ENCODE measurements at places on chromosomes 2 and 18.

DNA sequence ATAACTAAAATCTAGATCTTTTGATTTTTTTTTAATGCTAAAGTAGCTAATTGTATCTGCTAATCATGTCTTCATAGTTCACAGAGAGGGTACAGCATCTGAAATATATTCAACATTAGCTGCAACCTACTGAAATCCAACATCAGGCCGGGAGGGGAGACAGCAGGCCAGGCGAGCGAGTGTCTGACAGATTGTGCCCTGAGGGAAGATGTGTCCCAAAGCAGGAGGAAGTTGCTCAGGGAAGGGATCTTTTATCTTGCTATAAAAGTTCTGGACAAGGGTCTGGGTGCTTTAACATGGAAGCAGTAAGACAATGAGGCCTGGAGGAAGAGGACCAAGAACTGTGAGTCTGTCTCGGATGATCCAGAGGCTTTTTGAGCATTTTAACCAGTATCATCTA, 274.1 kb downstream of the AFF3 start:
- DNase-seq, result no peak

DNA sequence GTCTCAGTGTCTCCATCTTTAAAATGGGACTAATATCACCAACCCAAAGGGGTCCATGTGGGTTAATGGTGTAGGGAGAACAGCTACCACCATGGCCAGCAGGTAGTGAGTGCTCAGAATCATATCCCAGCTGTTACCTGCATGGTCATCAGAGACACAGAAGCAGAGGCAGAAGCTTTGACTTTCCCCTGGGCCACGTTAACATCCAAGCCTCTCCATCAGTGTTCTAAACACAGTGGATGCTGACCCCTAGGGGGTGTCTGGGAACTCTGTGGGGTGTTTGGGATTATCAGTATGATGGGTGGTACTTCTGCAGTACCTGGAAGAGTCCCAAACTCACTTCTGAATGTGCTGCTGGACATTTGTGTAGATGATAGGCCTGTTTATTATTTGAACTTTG, 93.6 kb downstream of the GYPC start:
- peak; percentile 31 for DNase-seq

GRCh38 chr2:233092432-233093165, 32.5 kb downstream of the INPP5D start:
- DNase-seq, result no peak

DNA sequence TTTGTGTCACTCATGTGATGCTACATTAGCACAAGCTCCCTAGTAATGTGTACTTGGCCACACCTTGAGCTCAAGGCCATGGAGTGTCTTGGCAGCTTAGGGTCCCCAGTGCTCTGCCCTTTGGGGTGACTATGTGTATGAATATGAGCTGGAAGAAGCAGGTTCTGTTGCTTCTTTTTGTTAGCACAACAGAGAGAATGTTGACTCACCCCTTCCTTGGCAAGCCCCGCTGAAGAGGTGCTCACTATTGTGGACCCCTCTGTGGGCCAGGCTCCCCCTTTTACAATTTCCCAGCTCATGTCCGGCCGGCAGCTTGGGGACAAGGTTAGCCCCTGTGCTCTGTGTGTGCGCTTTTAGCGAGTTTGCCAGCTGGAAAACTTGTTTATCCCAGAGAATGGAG, 48.1 kb downstream of the DGKD start:
- no peak for DNase-seq

DNA sequence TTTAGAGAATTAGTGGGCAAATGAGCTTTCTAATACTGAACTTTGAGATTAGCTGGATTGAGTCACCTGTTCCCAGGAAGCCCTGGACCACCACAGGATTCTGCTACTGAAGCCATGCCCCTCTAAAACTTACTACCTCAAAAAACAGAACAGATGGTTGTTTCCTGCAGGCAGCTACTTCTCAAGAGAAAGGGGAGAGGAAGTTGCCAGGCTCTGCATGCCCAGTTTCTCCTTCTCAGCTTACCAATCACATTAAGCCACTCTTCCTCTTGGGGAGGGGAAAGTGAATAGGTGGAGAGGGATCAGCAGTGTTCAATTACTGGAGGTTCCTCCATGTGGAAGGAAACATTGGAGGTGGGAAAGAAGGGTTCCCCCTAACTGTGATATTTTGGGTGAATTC, 24.9 kb upstream of the C1GALT1C1L start:
- DNase-seq, result no peak

- DNase-seq, result no peak
These were observed 98.3 kb upstream of the TMEM17 start for GRCh38 chr2:62604336-62604735.

- peak; percentile 43 for DNase-seq
These were observed 215.7 kb downstream of the MCFD2 start for GRCh38 chr2:46699934-46700256.

- no peak for DNase-seq
These were observed 1.6 kb downstream of the PRKAG3 start for GRCh38 chr2:218829868-218830451.

- no peak for DNase-seq
These were observed 197.9 kb downstream of the SH3BP4 start for GRCh38 chr2:235149736-235150135.

GRCh38 chr18:50662177-50662576, 102.3 kb downstream of the MAPK4 start:
- peak; percentile 81 for DNase-seq

- no peak for DNase-seq
These were observed 14.9 kb downstream of the ATOH8 start for GRCh38 chr2:85768713-85769112.

DNA sequence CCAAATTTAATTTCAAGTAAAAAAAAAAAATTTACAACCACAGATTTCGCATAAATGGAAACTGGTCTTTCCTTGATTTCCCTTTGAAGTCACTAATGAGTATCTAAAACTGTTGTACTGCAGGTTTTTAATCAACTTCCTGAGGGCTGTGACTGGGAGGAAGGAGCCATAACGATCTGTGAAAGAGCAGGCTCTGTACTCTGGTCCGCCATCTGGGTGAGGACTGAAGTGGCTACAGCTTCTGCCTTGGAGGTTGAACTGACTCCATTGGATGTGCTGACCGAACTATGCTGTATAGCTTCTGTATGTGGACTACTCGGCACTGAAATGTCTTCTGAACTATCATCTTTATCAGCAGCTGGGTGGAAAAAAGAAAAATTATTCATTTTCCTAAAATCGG, 69.3 kb upstream of the CHN1 start:
- no peak for DNase-seq

GRCh38 chr18:79552140-79552631, 127.4 kb upstream of the CTDP1 start:
- no peak for DNase-seq

- DNase-seq, result no peak
These were observed 12.4 kb downstream of the LMAN2L start for GRCh38 chr2:96727431-96727830.

DNA sequence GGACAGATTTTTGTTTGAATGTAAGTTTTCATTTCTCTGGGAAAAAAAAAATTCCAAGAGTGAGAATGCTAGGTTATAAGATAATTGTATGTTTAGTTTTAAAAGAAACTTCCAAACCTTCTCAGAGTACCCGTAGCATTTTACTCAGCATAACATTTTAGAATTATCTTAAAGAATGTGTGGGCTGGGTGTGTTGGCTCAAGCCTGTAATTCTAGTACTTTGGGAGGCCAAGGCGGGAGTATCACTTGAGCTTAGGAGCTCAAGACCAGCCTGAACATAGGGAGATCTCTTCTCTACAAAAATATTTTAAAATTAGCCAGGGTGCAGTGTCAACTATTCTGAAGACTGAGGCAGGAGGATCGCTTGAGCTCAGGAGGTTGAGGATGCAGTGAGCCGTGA, 57.4 kb upstream of the RMP24 start:
- DNase-seq, result no peak

DNA sequence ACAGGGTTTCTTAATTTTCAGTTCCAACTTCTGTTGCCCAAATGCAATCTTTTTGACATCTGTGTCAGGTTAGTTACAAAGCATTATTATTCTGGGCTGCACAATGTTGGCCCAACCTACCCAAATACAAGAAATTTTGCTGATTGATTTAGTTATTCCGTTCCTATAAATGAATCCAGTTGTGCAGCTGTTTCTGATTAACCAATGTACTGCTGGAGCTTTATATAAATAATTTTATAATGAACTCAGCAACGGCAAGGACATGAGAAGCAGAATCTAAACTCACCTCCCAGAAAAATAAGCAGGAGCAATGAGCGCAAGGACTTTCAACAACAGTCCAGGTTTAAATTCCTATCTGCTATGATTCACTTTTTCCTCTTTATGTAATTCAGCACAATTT, 76.3 kb upstream of the WIPF1 start:
- no peak for DNase-seq

- no peak for DNase-seq
These were observed 462 bp downstream of the CHCHD5 start for GRCh38 chr2:112584891-112585250.

Measured in NAMALWA (cell line).